ENCODE measurements at places on chromosomes 2 and 18. TPM values are rescaled to one million over a fixed set of nuclear protein-coding genes. Genes with fewer than 3 reads are reported as not detected.

SCYGR4 gene
- total RNA-seq = not detected

CARF gene
- 1.9 TPM for total RNA-seq

TYW5 gene
- 12.0 TPM for total RNA-seq

COL4A3 gene
- total RNA-seq = not detected

POTEJ gene
- total RNA-seq = 0.16 TPM

TCF4 gene
- total RNA-seq = 764 TPM
